ENCODE measurements at places on chromosomes 6 and 20.

- no peak for DNase-seq
Measured at GRCh38 chr6:467671-468082, 76.1 kb downstream of the IRF4 start.

DNA sequence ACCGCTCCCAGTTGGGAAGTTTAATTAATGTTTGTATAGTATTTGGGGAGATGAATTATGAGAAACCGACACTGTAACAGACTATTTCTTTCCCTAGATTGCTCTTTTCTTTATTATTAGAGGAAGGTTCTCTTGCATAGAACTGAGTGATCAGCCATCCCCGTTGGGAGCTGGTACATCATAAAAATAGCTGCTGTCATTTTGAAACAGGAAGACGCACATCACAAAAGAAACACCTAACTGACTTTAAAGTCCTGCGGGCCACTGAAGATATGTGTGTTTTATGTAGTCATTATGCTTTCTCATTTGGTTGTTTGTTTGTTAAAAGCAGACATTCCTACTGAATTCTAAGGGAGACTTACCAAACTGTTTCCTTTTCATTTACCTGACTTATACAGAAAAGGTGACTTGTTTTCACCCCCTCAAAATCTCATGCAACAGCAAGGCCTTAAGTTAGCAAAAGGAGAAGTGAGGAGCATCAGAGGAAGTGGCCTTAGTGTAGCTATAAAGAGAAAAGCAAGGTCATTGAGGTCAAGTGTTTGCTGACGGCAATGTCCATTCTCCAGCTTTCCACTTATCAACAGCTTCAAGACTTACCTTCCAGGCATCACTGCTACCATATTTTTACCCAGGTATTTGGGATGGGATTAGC lies 91.0 kb downstream of the PKHD1 start:
- DNase-seq, result no peak

DNA sequence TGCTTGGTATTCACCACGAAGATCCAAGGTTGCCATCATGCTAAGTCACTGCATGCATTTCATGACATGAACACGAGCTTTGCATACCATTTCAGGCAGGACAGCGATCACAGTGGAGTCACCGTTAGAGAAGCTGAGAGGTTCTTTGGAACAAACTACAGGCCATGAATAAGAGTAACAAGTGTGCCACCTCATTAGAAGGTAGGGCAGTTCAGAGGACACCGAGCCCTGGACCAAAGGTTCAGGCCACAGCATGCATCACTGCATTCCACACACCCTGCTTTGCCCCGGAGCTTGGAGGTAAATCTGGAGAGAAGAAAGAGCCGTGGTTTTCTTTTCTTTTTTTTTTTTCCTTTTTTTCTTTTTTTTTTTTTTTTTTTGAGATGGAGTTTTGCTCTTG lies 66.9 kb upstream of the CDH4 start:
- DNase-seq, result no peak

GRCh38 chr6:64037427-64037826 lies 401.8 kb downstream of the PHF3 start:
- DNase-seq, result no peak

DNA sequence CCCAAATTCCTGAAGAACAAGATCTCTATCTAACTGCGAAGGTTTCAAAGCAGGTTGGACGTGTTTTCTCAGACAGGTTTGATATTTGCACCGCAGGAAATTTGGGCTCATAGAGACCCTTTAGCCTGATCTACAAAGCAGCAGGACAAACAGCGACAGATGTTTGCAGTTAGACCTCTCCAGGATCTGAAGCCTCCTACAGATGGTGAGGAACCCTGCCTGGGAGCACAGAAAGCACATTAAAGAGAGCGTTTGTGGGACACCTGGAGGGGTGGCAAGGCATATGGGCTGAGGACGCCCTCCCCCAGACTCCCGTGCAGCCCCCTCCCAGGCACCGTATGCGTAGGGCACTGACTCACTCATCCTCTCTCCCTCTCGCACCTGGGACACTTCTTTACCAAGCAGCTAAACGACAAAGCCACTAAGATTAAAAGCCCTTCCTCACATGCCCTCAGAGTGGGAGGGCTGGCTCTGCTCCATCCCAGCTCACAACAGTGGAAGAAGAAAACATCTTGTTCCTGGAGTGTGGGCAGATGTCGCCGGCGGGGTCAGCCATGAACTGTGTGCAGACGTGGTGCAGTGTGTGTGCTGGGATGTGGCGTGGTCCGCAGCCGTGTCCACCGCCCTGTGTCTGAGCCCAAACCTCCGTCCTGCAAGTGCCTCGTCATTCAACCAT lies 249.7 kb upstream of the AFDN start:
- DNase-seq, result no peak

DNA sequence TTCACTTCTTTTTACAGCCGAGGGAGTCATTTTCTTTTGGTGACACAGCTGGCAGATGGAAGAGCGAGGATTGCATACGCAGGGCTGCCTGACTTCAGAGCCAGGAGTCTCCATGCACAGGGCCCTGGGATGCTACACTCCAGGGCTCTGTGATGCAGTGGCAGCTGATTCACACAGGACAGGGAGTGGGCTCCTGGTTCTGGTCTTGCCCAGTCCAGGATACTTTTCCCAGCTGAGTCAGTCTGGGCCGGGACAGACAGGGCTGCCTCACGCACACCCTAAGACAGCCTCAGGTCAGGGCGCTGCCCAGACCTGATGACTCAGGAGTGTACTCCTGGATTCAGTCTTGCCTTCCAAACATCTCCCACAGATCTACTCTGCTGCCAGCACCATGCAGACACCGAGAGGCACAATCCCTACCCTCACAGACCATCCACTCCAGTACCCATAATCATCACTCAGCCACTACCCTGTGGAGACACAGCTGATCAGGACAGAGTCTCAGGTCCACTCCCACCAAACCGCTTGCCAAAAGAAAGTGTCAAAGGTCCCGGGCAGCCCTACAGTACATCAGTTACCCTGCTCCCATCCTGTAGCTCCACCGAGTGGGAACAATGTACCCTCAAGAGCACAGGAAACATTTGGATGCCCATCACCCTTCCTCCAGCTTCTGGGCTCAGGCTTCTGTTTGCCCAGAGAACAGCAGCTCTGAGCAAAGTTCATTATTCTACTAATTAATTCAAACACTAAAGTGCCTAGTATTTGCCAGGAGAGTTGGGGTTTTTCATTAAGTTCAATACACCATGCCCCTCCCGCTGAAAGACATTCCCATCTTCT lies 11.5 kb downstream of the SDC4 start:
- DNase-seq, result no peak

- no peak for DNase-seq
Measured at GRCh38 chr6:37182736-37183590, 13.0 kb downstream of the PIM1 start.

DNA sequence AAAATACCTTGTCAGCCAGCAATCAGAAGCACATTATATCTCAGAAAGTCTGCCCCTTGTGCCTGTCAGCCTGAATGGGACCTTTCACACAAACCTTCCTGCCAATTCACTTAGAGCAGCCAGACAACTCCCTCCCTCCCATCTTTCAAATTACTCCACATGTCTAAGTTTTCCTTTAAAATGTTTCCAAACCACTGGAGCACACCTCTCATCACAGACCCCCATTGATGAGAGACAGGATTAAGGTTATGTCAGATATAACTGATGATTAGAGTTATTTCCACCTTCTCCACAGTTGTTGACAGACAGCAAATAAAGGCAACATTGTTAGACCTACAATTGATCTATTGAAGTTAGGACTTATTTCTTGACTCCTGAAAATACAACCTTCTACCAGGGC lies 408.4 kb downstream of the PLCB1 start:
- no peak for DNase-seq

DNA sequence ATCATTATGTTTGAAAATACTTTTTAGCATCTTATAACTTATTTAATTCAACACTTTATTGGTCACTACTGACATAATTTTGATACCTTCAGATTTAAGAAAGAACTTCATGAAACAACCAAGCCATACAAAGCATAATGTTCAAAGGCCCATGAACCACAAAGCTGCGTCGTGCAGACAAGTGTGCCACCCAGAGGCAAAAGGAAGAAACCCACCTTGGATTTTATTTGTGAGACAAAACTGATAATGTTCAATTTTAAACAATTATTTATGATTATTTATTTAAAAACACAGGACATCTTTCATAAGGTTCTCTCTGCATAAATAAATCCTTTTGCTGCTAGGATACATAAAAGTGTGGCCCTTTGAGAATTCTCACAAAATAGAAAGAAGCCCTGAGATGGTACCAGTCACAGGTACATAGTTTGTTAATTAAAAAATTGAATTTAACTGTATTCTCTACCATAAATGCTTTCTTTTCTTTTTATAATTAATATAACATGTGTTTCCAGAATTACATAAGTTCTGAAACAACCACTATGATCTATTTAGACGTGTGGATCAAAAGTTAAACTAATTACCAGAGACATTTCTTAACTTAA lies 143.7 kb downstream of the RALGAPA2 start:
- no peak for DNase-seq

DNA sequence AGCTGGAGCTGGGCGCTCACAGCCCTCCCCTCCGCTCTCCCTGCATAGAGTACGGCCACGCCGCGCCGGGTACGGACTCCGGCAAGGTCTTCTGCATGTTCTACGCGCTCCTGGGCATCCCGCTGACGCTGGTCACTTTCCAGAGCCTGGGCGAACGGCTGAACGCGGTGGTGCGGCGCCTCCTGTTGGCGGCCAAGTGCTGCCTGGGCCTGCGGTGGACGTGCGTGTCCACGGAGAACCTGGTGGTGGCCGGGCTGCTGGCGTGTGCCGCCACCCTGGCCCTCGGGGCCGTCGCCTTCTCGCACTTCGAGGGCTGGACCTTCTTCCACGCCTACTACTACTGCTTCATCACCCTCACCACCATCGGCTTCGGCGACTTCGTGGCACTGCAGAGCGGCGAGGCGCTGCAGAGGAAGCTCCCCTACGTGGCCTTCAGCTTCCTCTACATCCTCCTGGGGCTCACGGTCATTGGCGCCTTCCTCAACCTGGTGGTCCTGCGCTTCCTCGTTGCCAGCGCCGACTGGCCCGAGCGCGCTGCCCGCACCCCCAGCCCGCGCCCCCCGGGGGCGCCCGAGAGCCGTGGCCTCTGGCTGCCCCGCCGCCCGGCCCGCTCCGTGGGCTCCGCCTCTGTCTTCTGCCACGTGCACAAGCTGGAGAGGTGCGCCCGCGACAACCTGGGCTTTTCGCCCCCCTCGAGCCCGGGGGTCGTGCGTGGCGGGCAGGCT lies 4.6 kb downstream of the KCNK15 start:
- no peak for DNase-seq

DNA sequence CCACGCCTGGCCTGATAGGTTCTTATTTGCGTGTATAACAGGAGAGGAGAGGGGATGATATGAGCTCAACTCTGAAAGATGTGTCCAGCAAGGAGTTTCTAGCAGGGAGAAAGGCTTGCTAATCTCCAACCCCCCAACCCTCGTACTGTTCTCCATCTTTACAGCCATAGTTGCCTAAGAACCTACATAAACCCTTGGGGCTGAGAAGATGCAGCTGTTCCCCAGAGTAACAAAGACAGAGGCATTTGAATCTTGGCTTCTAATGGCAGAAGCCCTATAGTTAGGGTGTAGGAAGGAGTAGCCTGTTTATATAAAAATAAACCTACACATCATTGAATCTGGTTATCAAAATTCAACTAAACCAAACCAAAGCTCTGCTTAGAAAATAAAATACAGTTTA lies 631.4 kb upstream of the SLC35B3 start:
- no peak for DNase-seq
